ENCODE measurements at places on chromosomes 6 and 20.

GRCh38 chr6:68973066-68973465 is 338.0 kb downstream of the ADGRB3 start:
- no peak for DNase-seq

- peak; percentile 15 for DNase-seq
Measured at GRCh38 chr6:38370653-38371601, 268.8 kb downstream of the BTBD9 start.

GRCh38 chr6:32772656-32773055 is 9.3 kb upstream of the HLA-DQB2 start:
- DNase-seq, result no peak

DNA sequence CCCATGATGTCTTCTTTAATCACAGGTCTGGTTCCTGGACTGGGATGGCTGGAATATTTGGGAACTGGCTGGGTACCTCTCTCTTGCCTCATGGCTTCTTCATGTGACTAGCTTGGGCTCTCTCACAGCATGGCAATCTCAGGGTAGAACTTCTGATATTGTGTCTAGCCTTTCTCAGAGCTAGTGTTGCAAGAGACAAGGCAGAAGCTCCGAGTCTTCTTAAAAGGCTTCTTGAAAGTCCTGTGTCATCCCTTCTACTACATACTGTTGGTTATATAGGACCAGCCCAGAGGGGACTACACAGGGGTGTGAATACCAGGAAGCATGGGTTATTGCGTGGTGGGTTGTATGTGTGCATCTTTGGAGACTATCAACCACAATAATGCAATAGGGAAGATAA is 23.3 kb downstream of the BCAS1 start:
- DNase-seq, result no peak

DNA sequence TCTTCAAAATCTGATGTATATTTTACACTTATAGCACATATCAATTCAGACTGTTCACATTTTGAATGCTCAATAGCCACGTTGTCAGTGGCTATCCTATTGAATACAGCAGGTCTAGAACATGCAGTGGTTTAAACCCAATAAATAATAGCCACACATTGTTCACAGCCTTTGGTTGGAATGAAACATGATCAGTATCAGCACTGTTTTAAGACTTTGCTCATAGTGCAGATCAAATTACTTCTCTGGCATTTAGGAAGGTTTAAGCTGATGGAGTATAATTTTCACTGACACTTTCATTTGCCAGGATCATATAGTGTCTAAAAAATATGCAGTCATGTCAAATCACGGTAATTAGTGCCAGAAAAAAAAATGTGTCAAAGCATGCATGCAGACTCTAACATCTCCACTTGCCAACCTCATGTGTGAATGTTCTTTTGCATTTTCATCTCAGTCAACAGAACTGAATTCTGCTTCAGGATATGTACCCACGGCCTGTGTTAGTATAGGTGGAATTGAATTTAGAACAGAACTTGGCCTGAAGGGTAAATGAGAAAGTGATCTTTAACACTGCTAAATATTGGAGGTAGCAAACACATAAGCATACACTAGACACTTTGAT is 184.1 kb downstream of the SLC24A3 start:
- no peak for DNase-seq

DNA sequence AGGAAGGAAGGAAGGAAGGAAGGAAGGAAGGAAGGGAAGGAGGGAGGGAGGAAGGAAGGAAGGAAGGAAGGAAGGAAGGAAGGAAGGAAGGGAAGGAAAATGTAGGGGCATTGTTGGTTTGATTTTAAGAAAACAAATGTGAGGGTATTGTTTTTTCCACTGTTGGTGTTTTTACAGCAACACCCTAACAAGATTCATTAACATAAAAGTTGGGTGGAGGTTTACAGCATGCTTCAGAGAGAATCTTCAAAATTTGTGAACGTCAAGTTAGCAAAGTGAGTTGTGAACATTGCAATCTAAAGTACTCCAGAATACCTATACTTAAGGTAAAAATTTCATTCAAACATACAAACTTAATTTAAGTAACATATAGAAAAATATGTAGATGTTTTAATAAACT is 200.2 kb upstream of the ID4 start:
- DNase-seq, result no peak

DNA sequence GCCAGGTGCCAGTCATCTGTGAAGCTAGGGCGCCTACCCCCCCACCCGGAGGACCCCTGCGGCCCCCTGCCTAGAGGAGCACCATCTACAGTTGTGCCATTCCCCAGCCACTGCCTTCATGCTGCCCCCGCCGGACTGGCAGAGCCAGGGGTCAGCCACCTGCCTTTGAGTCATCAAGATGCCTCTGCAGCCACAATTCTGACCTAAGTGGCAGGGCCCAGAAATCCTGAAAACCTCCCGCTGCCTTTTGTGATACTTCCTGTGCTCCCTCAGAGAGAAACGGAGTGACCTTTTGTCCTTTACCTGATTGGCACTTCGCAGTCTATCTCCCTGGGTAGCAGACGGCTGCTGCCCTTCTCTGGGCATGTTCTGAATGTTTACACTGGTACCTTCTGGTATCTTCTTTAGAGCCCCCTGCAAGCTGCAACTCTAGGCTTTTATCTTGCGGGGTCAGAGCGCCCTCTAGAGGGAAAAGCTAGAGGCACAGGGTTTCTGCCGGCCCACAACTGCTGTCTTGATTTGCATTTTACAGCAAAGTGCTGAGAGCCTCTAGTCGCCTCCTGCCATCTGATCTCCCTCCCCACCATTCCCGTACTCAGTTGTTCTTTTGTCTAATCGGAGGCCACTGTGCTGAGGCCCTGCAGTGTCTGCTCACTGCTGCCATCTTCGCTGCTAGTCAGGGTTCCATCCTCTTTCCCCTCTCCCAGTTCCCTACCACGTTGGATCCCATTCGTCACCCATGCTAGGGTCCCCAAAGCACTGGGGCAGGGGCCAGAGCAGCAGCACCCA is 26.9 kb downstream of the SPATA2 start:
- peak; percentile 78 for DNase-seq

GRCh38 chr6:135904666-135905065 is 53.2 kb downstream of the PDE7B start:
- DNase-seq, result no peak

DNA sequence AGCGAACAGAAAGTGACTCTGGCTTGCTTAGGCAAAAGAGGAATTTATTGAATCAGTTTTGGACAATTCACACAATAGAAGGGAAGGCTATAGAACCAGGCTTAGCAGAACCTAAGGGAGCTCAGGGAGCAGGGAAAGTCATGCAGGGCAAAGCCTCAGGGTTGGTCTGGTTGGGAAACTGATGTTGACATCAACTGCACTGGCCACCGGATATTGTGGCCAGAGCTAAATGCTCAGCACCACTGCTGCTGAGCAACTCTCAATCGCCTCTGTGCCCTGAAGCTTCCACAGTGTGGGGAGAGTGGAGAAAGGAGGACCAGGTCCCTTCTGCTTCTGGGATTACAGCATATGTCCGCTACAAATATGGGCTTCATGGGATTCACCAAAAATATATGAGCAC is 93.3 kb upstream of the GCM1 start:
- no peak for DNase-seq

DNA sequence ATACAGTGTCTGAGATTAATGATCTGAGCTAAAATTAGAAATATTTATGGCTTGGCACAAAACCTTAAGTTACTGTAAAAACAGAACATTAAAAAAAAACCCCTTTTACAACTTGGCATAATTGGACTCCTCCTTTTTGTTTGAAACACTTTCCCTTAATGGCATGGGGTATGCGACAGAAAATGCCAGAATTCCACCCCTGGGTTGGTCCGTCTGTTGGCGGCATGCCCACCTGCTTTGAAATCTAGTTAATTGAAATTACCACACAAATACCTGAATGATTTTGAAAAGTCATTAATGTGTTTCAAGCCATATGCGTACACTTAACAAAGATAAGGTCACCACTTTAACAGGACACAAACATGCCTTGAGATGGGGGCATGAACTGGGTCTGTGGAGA is 175.1 kb upstream of the FOXQ1 start:
- no peak for DNase-seq

DNA sequence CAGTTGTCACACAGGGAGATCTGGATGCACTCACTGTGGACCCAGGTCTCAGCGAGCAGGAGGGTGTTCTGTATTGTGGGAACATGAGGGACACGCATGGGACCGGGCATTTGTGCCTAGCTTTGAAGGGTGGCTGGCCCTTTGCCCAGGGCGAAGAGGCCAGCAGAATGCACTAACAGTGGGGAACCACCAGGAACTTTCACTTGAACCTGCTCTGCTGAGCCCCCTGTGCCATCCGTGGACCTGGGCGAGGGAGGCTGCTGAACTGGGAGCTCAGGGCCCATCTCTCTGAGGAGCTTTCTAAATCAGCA is 1.2 kb upstream of the ULBP2 start:
- no peak for DNase-seq

Measured in GM03348 (cell line).